ENCODE measurements at places on chromosomes 2 and 18.

- no peak for DNase-seq
Measured at GRCh38 chr2:3914241-3914640, 210.9 kb downstream of the DCDC2C start.

GRCh38 chr2:37984589-37984988 is 59.5 kb downstream of the RMDN2 start:
- DNase-seq = no peak

GRCh38 chr2:12399240-12399639 is 317.5 kb upstream of the TRIB2 start:
- DNase-seq = peak; percentile 19

DNA sequence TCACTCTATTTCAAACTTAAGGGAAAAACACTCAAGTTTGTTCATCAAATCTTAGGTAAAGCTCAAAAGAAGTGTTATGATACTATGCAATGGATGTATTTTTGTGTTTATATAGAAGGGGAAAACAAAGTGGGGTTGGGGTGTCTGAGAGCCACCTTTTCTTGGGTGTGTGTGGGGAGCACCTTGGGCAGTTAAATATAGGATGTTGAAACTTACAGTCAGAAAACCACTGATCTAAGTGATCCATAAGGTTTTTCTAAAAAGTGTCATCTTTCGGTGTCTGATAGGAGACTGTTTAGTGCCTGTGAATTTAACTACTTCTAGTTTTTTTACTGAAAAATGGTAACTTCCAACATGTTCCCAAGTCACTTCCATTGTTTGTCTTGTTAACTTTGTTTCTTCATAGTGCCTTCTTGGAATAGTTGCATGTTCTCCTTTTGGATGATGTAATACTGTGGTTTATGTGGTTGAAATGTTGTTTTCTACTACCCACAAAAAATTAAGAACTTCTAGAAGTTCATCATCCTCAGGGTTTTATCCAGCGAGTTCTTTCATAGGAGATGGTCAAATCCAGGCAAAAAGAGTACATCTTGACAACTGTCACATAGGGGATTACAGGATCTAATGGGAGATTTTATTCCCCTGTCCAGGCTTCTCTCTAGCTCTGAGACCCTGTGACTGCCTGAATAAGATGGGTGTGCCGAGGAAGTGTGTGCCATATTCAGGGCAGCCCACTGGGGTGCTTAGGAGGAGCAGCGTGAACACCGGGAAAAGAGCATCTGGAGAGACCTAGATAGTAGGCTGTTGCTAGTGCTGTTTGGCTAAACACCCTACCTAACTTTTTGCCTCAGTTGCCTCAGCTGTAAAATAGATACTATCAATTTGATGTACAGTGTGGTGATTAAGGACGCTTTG is 46.2 kb downstream of the CAB39 start:
- DNase-seq = no peak

DNA sequence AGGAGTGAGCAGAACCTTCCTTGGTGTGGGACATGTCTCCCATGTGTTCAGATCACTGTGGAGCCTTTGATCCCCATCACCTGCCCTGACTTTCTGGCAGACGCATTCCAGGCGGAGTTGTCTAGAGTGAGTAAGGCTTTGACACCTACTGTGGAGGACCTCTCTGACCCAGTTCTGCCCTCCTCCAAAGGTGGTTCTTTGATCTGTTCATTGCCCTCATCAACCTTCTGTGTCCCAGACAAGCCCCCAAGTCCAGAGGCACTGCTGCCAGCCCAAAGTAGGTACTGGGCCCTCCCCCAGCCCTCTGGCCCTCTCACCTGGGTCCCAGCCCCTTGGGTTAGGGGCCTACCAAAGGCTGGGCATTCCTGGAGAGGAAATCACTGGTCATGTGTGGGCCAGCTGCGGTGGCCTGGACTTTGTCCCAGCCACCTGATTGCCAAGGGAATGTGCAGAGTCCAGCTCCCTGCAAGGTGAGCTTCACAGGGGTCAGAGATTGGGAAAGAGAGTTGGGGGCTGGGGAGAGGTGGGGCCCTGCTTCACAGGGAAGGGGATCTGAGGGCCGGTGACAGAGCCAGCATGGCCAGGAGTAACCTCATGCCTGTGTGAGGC is 12.1 kb upstream of the FAHD2A start:
- DNase-seq = no peak

- no peak for DNase-seq
Measured at GRCh38 chr2:195450552-195451113, 206.4 kb upstream of the SLC39A10 start.

DNA sequence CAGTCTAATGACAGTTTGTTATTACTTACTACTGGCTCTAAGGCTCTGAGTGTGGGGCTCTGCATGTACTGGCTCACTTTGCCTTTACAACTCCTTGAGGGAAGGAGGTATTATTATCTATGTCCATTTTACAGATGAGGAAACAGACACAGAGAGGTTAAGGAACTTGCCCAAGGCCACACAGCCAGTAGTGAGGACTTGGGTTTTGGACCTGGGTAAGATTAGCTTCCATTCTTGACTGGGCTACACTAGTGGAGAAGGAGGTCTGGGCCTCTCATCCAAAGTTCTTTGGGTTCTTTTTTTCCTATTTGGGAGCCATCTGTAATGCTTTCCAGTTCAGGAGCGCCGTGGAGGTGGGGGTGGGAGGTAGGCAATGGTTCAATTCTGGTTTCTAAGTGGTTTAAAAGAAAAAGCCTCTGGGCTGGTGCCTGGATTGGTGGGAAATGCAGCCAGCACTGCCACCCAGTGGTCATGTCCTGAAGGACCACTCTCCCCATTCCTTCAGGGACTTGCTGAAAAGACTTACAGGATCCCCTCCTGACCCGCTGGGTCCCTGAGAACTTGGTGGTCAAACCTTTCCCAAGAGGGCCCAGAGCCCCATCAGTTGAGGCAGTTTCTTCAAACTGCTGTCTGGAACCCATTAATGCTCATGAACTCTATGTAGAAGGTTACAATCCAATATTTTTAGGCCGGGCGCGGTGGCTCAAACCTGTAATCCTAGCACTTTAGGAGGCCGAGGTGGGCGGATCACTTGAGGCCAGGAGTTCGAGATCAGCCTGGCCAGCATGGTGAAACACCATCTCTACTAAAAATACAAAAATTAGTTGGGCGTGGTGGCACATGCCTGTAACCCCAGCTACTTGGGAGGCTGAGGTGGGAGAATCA is 38.6 kb upstream of the NOTO start:
- peak; percentile 89 for DNase-seq

DNA sequence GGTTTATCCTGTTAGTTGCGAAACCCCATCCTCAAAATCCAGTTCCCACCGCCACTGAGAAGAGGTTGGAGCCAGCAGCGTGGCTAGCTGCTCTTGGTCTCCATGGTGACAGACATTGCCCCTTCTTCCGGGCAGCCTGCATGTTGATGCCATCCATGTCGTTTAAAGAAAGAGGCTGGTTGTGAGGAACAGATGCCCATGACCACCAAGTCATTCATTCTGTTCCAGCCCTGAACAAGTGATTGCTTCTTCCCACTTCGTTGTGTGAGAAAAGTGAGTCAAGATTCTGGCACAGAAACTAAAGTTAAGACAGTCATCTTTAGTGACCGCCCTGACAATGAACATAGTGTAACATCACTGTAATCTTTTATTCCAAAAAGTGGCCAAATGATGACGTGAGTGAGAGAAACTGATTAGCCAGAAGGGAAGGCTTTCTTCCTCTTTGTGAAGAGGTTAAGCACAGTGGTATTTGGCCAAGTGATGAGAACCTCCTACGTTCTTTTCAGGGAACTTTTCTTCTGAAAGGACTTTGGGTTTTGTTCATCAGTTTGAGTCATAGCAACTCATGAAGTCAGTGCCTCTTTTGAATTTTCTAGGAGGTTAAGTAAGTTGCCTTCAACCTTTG is 272.5 kb downstream of the GALR1 start:
- DNase-seq = no peak

DNA sequence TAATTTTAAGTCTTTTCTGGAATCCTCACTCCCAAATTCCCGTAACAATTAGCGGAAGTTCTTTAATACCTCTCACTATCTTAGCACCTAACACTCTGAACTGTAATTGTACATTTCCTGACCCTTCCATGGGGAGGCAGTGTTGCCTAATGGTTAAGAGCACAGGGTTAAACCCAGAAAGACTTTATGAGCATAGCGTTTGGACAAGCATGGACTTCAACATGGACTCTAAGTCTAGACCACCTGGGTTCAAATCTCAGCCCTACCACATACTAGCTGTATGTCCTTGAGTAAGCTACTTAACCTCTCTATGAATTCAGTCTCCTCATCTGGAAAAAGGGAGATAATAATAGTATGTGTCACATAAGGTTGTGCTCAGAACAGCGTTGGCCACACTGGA is 13.0 kb downstream of the ANTXR1 start:
- peak; percentile 29 for DNase-seq

DNA sequence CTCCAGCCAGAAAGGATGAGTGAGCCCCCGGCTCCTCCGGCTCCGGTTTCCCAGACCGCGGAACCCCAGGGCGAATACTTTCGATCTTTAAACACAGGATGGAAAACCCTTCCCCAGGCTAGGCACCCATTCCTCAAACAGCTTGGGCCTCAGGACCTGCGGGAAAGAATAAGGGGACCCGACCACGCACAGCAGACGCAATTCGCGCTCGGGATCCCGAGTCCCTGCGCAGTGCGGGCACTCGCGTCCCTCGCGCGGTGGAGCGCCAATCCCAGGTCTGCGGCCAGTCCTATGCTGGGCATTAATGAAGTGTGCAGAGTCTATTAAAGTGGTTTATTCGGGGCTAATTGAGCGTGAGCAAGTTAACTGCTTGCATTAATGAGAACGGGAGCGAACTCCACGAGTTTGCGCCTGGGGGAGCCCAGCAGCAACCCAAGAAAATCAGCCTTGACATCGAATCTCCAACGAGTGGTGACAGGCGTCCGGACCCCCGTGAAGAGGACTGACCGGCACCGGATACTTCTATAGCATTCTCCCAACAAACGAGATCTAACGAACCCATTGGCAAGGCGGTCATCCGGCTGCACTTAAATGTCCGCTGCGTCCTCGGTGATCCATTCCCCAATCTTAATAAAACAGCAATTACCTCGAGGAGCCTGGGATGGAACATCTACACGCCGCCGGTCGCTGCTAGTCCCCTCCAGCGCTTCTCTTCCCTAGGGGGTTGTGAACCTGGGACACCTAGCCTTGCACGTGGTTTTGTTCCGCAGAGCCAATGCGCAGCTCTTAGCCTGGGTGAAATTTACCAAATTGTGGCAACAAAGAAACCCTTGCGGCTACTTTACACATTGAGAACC is 1.6 kb downstream of the OSR1 start:
- DNase-seq = no peak

DNA sequence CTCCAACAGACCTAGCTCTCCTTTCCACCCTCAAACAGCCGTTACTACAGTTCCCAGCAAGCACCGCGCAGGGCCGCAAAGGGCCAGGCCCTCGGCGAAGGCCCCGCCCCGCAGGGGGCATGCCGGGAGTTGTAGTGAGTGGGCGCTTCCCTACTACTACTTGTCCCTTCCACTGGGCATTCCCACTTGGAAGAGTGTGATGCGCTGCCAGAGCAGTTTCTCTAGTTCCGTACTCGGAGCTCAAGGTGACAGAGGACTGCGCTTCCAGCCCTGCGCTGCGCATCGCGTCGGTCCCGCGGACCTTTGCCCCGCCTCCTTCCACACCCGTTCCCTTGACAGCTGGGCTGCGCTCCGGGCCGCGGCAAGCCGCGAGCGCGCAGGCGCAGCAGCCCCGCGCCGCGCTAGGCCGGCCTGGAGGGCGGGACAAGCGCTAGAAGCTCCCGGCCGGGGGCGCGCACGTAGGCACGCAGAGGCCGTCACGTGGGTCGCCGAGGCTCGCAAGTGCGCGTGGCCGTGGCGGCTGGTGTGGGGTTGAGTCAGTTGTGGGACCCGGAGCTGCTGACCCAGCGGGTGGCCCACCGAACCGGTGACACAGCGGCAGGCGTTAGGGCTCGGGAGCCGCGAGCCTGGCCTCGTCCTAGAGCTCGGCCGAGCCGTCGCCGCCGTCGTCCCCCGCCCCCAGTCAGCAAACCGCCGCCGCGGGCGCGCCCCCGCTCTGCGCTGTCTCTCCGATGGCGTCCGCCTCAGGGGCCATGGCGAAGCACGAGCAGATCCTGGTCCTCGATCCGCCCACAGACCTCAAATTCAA is at the start of gene VAPA:
Gene VAPA (plus strand): TSS at position 491 of the 808 bp plus-strand sequence. CDS start 241 bp downstream, at position 732.
- DNase-seq = peak; percentile 96

- no peak for DNase-seq
Measured at GRCh38 chr2:72538486-72538885, 287.3 kb downstream of the EXOC6B start.

GRCh38 chr2:232511336-232511890 is 8.8 kb upstream of the PRSS56 start:
- no peak for DNase-seq

DNA sequence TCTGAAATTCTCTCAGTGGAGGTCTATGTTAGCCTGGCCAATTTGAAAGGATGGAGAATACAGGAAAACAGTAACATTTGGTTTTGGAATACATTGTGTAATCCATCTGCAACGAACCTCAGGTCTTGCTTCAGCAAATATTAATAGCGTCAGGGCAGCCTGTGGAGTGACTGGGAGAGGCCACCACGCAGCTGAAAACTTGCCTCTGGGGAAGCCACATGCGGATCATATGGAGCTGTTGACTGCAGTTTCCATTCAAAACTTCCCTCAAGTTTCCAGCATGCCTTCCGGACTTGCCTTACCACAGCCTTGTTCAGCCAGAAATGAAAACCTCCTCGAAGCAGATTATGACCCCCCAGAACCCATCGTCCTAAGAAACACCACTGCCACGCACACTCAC is 25.7 kb downstream of the BCL11A start:
- no peak for DNase-seq

DNA sequence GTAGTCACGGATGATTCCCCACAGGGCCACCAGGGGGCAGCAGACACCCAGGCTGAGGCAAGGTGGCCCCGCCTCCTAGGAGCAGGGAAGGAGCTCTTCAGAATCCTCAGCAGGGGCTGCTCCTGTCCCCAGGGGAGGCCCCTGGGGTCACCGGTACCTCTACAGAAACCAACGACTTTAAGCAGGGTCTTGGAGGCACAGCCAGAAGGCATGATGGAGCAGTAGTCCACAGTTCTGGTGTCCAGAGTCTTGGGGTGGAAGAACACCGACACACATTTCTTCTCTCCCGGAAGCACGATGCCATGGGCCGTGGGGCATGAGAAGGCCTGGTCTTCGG is 11.5 kb downstream of the CFAP65 start:
- DNase-seq = peak; percentile 89

DNA sequence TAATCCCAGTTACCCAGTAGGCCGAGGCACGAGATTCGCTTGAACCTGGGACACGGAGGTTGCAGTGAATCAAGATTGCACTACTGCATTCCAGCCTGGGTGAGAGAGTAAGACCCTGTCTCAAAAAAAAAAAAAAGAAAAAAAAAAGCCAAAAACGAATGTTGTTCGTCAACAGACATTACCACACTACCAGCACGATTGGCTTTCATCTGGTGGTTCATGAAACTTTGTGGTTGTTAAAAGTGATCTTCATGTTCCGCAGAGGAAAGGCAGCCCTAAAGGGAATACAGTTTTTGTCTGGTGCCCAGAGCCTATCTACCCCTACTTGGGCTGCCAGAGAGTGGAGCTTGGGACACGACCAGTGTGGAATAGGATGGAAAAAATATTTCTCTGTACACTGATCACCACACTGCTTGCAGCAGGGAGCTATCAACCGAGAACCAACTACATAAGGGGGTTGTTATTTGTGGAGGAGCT is 13.6 kb upstream of the CXCR4 start:
- DNase-seq = no peak

Measured in iPS-NIHi11 (cell line).